Cerebellar nuclear complex (tissue), 1 donor: ENCODE measurements at places on chromosomes 1 and 21.

DNA sequence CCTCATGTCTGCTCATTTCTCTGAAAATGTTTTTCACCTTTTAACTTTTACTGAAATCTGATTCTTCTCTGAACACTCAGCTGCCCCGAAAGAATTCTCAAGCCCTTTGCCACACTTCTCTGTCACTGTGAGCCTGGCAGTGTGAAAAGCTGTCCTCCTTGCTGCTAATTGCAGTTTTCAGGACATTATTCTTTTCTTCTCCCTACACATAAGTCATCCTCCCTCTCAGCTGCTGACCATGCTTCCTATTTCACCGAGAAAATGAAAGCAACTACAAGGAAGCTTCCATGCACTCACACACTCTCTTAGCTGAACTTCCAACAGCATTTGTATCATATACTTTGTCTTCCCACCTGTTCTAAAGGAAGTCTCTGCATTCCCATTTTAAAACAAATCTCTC lies 15.8 kb downstream of the OLFM3 start:
- DNase-seq = no peak

DNA sequence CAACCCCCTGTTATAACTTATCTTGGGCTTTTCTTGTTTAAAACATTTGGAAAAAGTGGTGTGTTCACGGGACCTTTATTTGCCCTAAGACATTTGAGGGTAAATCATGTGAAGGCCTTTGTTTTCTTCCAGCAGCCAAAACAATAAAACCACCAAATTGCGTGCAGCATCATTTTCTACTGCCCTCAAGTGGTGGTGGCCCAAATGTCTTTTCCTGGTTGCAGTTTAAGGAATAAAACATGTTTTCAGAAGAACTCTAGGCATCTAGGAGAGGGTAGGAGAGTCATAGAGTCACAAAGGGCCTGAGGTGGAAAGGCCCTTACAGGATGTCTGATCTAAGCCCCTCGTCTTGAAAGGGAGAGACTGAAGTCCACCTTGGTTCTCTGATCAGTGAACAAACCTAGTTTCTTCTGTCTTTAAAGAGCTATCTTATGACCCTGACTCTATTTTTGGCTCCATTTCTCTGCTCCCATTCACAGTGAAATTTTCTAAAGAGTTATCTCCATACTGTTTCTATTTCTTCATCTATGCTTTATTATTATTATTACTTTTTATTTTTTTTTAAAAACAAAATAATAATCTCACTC lies 16.0 kb upstream of the EPS15 start:
- DNase-seq = peak; percentile 2

DNA sequence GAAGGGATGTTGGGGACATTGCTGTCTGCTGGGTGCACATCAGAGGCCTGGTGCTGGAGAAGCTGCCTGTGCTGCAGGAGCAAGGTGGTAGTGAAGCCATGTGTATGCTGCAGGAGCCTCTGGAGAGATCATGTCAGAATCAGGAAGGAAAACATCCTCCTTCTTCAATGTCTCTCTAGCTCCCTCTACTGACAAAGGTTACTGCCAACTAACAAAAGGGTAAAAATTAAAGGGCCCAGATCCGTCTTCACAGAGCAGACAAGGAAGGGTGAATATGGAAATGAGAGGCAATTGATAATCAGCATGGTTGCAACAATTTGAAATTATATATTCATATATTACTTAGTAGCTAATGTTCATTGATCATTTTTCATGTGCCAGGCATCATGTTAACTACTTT lies 32.2 kb downstream of the FAM177B start:
- no peak for DNase-seq

- no peak for DNase-seq
These were observed 85.5 kb downstream of the C1orf94 start for GRCh38 chr1:34262023-34262853.

DNA sequence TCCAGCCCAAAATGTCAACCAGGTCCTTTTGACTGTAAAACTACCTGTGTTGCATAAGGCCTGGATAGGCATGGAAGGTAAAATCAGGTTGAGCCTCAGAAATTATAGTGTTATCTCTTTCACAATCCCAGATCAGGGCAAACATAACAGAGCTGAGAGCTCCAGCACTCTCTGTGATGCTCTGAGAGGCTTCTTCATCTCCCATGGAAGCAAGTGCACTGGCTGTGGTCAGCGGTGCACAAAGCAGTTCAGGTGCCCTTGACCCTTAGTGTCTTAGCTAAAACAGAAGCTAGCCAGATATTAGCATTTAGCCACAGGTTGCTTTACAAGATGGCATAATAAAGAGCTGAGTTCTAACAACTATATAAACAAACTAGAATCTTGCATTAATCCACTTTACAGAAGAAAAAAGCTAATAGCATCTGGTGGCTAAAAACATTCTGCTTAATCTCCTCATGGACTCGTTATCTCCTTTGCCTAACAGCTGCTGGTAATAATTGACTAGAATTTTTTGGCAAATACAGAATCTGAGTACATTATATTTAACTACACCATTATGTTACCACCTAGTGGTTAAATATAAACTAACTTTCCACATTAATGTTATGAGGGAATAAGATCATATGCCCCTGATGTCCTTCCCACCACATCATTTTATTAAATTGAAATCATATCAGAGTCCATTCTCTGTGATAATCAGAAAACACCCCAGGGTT lies 25.6 kb upstream of the POGK start:
- no peak for DNase-seq

DNA sequence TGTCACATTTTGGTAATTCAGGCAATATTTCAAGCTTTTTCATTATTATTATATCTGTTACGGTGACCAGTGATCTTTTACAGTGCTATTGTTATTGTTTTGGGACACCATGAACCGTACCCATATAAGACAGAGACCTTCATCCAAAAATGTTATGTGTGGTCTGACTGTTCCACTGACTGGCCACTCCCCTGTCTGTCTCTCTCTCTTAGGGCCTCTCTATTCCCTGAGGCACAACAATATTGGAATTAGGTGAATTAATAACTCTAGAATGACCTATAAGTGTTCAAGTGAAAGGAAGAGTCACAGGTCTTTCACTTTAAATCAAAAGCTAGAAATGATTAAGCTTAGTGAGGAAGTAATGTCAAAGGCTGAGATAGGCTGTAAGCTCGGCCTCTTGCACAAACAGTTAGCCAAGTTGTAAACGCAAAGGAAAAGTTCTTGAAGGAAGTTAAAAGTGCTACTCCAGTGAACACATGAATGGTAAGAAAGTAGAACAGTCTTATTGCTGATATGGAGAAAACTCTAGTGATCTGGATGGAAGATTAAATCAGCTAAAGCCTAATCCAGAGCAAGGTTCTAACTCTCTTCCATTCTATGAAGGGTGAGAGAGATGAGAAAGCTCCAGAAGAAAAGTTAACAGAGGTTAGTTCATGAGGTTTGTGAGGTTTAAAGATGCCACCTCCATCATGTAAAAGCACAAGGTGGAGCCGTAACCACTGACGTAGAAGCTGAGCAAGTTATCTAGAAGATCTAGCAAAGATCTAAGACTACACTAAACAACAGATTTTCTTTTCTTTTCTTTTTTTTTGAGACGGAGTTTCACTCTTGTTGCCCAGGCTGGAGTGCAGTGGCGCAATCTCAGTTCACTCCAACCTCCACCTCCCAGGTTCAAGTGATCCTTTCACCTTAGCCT lies 19.7 kb upstream of the DIPK1A start:
- DNase-seq = no peak

DNA sequence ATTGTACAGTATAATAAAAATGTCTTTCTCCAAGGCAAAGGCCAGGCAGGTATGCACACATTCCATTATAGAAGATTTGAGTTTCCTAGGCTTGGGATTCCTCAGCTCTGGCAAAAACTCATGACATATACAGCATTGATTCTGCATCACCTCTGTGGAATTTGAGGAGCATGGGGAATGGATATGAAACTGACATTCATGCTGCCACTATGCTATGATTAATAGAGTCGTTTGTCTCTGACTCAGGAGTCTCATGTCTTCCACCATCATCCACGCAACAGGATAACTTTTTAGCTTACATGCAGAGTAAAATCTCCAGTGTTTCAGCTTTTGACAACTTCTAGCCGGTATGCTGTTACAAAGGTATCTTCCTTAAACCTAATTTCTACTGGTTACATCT lies 49.8 kb upstream of the ADORA3 start:
- no peak for DNase-seq

- peak; percentile 57 for DNase-seq
These were observed 55.4 kb upstream of the JAK1 start for GRCh38 chr1:65021795-65022194.

DNA sequence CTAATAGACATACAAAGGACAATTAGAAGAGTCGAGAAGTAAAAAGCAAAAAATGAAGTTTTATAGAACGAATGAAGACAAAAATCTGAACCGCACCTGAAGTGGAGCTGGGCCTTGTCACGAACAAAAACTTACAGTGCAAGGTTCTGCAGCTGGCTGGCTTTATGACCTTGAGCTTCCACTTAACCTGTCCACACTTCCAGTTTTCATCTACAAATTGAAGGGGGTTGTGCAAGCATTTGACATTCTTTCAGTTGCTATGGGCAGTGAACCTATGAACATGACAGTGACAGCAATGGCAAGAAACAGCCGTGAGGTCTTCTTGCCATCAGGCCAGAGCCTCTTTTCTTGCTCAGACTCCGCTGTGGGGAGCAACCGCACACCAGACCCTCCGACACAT lies 93.2 kb downstream of the DSCAM start:
- DNase-seq = no peak

DNA sequence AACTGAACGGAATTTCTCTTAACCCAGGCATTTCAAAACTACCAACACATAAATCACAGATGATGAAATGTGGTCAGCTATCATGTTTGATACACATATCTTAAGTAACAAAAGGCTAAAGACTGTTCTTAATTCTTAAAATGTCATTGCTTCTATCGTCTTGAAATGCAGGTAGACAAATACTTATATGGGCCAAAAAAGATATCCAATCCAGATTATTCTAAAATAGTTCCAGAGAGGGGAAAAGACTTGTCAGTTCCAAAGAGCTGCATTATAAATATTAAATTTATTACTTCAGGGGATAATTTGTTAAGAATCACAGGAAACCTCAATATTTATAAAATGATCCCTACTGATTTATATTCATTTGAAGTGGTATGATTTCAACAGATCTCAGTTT lies 259.4 kb downstream of the FAF1 start:
- no peak for DNase-seq

- DNase-seq = no peak
These were observed 20.8 kb downstream of the CTH start for GRCh38 chr1:70431874-70432273.

- DNase-seq = no peak
These were observed 189.7 kb downstream of the RERE start for GRCh38 chr1:8627728-8628127.

DNA sequence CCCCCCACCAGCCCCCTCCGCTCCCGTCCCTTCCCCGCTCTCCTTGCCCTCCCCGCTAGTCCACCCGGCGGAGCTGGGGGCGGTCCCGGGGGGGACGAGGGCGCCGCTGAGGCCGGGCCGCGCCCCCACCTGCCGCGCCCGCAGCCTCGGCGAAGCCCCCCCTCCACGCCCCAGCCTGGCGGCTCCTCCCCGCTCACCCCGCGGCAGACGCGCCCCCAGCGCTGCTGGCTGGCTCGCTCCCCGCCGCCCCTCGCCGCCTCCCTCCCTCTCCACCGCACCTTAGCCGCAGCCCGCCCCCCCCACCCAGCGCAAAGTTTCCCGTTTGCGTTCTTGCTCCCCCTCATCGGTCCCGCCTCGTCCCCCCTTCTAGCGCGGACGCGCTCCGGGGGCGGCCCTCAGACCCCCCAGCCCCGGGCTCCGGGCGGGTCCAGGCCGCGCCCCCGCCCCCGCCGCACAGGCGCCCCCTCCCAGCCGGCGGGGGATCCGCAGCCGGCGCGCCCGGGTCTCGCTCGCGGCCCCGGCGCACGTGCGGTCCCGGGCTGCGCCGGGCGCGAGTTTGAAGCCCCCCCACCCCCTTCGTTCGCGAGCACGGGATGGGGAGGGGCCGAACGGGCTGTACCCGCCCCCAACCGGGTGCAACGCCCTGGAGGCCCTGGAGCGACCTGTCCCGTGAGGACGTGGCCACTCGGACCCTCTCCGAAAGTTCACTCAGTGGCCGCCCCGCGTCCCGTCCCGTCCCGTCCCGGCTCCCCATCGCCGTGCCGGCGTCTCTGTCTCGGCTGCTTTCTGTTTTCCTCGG lies 623 bp downstream of the PTPRF start:
- no peak for DNase-seq

DNA sequence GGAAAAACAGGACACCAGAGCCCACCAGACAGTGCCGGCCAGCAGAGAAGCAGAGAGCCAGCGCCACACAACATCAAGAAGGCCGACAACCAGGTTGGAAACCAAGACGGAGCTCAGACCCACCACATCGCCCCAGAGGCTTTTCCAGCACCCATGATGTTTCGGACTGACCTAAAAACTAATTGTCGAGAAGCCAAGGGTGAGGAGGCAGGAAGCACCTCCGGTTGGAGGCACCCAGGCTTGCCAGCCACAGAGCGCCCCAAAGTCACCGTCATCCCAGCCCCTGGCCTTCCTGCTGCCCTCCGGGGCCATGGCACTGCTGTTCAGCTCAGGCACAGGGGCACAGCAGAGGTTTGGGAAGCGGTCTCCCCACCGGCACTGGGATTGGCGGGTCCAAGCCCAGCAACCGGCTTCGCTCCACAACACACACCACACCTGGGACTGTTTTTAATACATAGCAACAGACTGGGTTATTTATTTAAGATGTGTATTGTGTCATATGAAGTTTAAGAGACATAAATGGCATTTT lies 67.2 kb downstream of the SLC37A1 start:
- no peak for DNase-seq

DNA sequence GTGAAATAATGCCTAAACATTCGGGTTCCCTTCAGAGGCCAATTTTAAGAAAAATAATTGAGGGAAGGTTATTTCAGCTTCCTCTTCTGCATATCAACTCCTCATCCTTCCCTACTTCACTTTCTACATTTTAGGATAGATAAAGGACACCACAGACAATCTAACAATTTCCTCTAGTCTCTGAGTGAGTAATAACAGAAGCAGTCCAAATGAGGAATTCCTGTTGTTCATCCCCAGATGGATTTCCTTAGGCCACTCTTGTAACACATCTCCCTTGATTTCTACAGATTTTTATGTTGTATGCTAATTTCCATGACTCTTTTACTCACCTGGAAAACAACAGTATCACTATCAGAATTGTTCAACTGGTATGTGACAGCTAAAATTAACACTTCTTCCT lies 87.7 kb upstream of the LYPLAL1 start:
- no peak for DNase-seq

DNA sequence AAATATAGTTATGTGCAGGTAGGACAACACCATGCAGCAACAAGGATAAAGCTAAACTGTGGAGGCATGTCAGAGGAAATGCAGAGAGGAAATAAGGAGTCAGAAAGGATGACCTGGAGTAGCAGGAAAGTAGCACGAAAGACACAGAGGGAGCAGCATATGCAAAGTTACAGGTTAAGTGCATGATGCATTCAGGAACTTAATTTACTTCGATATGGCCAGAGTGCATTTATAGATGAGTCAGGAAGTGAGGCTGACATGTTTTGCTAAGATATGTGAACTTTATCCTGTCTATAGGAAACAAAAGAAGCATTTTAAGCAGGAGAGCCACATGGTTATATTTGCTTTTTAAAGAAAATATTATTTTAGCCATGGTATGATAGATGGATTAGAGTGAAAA lies 15.4 kb upstream of the MUTYH start:
- DNase-seq = no peak

- DNase-seq = no peak
These were observed 28.1 kb downstream of the SERINC2 start for GRCh38 chr1:31441073-31441472.

GRCh38 chr1:3778590-3779264 lies 6.2 kb downstream of the SMIM1 start:
- no peak for DNase-seq

GRCh38 chr1:183143576-183144315 lies 42.3 kb upstream of the LAMC2 start:
- DNase-seq = no peak

- DNase-seq = no peak
These were observed 2.8 kb downstream of the RPL11 start for GRCh38 chr1:23694371-23694770.
